Esophagus muscularis mucosa (tissue), 4 donors: ENCODE measurements at places on chromosomes 5 and 9. TPM values are rescaled to one million over a fixed set of nuclear protein-coding genes. Genes with fewer than 3 reads are reported as not detected.

Gene PCDHGA2
- 2.5 TPM for total RNA-seq

Gene STK10
- total RNA-seq: 19.9 TPM

Gene LCN15
- not detected for total RNA-seq

Gene TRAF1
- total RNA-seq: 7.4 TPM

- no peak overlapping the region for H3K4me3 ChIP-seq
- no peak for DNase-seq
- H3K27me3 ChIP-seq: no peaks in the 10 kb centered on the region
- no peaks in the 10 kb centered on the region for H3K36me3 ChIP-seq
- H3K4me1 ChIP-seq: peaks cover 55% of the 10 kb centered on the region
Measured at GRCh38 chr9:20618361-20618802, 3.9 kb downstream of the MLLT3 start.

DNA sequence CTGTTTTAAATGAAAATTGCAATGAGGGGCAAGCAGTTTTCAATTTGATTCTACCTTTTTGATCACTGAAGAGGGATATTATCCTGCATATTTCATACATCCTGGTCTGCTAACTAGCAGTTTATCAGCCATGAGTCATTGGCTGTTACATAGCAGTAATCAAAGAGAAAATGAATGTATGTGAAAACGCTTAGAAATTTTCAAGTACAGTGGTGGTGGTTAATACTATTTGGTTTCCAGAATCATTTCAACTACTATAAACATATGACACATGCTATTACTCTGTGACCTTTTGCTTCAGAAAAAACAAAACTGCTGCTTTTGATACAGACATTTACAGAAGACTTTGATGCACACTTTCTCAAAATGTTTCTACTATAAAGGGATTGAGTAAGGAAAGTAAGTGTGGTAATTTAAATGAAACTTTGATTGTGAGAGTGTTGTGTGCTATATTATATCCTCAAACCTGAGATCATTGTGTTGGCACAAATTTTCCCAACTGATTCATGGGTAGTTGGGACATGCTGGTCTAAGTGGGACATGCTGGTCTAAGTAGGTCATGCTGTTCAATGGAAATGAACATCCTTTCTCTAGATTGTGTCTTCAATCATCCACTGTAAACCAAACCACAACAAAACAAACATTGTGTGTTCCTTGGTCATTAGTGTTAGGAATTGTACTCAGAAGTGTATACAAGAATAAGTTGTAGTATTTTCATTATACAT lies 5.1 kb downstream of the RNF14 start:
- H3K4me1 ChIP-seq: peaks cover 66% of the 10 kb centered on the region
- no peak overlapping the region for H3K27ac ChIP-seq
- peaks cover 16% of the 10 kb centered on the region for H3K36me3 ChIP-seq
- no peaks in the 10 kb centered on the region for H3K27me3 ChIP-seq
- DNase-seq: no peak
- H3K4me3 ChIP-seq: no peak overlapping the region

DNA sequence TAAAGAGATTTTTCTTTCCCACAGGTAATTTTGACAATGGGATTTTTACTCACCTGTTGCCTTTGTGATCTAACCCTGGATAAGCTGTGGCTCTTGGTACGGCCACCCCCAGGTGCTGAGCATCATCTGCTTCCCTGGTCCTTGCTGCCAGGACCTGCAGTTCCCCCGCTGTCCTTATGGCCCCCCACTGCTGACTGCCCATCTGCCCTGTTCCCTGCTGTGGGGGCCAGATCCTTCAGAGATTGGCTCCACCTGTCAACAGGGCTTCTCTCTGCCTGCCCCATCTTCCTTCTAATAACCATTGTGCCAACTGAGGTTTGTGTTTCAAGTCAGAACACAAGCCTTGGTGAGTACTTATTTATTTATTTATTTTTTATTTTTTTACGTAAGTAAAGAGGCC lies 183.3 kb downstream of the MAPKAP1 start:
- H3K4me3 ChIP-seq: no peak overlapping the region
- H3K27ac ChIP-seq: no peak overlapping the region
- H3K27me3 ChIP-seq: no peaks in the 10 kb centered on the region
- peaks cover 34% of the 10 kb centered on the region for H3K4me1 ChIP-seq

- no peak for DNase-seq
- H3K27me3 ChIP-seq: no peaks in the 10 kb centered on the region
- H3K4me3 ChIP-seq: no peak overlapping the region
- no peaks in the 10 kb centered on the region for H3K36me3 ChIP-seq
Measured at GRCh38 chr9:27090711-27091110, 18.3 kb upstream of the TEK start.

- no peak overlapping the region for H3K27ac ChIP-seq
- no peaks in the 10 kb centered on the region for H3K4me1 ChIP-seq
- no peak overlapping the region for H3K4me3 ChIP-seq
- H3K27me3 ChIP-seq: no peaks in the 10 kb centered on the region
Measured at GRCh38 chr5:84518370-84518769, 133.7 kb upstream of the EDIL3 start.

GRCh38 chr5:59548807-59549357 lies 344.6 kb downstream of the PDE4D start:
- no peaks in the 10 kb centered on the region for H3K36me3 ChIP-seq
- DNase-seq: no peak
- H3K4me3 ChIP-seq: no peak overlapping the region
- H3K4me1 ChIP-seq: peaks cover 5% of the 10 kb centered on the region
- H3K27ac ChIP-seq: no peak overlapping the region

DNA sequence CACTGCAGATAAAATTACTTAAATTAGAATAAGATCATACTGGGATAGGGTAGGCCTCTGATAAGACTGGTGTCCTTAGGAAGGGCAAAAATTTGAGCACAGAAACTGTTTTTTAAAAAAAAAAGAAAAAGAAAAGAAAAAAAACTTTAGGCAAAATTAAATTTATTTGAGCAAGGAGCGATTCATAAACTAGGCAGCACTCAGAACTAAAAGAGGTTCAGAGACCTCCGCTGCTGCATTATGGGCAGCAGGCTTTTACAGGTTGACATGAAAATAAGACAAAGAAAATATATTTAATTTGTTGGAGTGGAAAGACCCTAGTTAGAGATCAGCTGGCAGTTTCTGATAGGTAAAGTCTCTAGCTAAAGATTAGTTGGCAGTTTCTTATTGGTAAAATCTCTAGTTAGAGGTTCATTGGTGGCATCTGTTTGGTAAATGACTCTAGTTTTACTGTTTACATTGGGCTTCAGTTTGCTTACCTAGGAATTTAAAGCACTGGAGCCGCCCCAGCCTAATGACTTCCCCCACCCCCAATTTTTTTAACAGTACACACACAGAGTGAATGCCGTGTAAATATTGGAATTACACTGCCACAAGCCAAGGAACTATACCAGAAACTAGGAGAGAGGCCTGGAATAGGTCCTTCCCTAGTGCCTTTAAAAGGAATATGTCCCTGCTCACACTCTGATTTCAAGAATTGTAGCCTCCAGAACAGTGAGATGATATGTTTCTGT lies 4.5 kb upstream of the PLPP6 start:
- DNase-seq: no peak
- no peak overlapping the region for H3K4me3 ChIP-seq
- H3K27me3 ChIP-seq: no peaks in the 10 kb centered on the region
- H3K27ac ChIP-seq: no peak overlapping the region
- no peaks in the 10 kb centered on the region for H3K36me3 ChIP-seq
